ENCODE measurements at places on chromosomes 12 and 14.

DNA sequence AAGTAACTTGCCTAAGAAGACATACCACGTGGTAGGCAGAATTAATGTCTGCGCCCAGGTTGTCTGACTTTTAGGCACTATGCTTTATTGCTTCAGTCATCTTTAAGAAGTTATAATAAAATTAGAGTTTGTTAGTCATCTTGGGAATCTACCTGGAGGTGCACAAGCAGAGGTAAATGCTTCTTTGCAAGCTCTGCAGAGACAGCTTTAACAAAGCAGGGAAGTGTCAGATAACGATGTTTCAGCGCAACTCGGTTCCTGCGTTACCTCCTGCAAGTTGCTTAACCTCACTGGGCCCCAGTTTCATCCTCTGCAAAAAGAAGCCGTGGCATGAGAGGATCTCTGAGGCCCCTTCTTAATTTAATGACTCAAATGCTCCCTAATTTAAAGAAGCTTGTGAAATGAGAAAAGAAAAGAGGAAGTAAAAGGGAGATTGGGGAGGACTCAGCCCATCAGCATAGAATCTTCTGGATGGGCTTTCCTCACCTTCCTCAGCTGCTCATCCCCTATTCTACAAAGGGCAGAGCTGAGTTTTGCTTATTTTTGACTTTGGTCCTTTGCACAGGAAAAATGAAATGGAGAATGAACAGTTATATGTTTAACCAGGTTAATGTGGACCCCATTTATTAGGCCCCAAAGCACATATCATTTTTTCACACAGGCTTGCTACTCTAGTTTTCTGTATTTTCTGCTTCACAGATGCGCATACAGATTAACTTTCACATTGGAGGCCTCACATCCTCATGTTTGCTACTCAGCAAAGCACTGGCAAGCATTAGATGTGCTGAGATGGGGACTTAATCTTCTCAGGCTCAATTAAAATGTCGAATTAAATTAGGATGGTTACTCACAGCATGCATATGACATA is 5.1 kb downstream of the ARHGDIB start:
- peak; percentile 55 for DNase-seq

DNA sequence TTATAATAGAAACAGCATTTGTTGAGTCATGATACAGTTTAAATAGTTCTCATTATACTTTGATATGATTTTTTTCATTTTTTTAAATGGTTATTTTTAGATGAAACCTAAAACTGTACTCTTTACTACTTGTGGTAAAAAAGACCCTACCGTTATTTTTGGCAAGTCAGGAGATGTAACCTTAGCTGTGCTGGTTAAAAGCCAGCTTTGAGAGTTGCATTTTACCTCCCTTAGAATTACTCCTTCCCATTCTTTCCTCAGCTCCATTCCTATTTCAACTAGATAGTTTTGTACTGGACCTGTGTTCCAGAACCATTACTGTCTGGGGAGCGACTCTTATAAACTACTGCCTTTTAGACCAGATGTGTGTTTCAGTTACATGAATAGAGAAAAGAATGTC is 92.0 kb downstream of the RAD51B start:
- DNase-seq, result no peak

GRCh38 chr12:25852792-25853191 is 105.7 kb upstream of the RASSF8 start:
- DNase-seq, result no peak

- no peak for DNase-seq
Measured at GRCh38 chr14:29355331-29355730, 572.3 kb downstream of the PRKD1 start.

- no peak for DNase-seq
Measured at GRCh38 chr12:52662918-52663229, 10.9 kb upstream of the KRT2 start.

DNA sequence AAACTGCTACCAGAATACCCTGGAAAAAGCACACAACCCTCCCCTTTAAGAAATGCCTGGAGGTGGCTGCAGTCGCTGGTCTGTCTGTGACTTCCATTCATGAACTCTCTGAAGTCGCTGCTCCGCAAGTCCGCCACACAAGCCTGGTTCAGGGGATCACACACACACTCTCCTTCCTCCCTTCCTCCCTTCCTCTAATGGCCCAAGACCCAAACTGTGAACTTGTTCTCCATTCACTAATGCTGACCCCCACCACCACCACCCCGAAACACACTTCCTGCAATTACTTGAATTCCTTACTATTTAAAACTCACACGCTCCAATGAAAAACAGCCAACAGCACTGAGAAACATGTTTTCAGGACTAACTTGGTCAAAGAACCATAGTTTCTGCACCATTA is 1.0 kb upstream of the LMO3 start:
- DNase-seq, result no peak

GRCh38 chr14:91919814-91920213 is 27.7 kb downstream of the FBLN5 start:
- no peak for DNase-seq

DNA sequence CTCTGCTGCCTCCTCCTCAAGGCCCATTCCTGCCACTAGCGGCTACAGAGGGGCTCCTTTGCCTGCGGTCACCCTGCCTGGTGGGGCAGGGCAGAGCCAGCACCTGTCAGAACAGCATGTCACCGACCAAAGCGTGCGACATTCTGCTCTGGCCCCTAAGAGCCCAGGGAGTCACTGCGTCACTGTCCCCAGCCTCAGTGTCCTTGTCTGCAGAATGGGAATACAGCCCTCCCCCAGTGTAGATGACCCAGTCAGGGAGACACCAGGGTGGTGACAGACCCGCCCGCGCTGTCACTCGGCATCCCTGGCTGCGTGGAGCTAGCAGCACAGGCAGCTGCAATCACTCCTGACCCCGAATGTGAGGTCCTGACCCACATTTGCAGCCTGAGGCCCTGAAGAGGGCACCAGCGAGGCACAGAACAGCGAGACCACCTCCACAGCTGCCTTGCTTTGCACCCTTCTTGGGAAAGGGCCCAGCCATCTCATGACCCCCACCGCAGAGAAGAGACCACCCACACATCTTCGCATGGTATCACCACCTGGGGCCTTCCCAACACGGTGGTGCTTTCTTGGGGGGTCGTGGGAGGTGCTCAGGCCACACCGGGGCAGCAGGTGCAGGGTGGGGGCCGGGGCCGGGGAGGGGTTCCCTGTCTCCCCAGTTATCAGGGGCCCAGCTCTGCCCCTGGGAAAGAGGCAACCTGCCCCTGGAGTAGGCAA is 2.5 kb downstream of the AHNAK2 start:
- no peak for DNase-seq

All from MM.1S (cell line).